ENCODE measurements at places on chromosomes 7 and 10. TPM values are rescaled to one million over a fixed set of nuclear protein-coding genes. Genes with fewer than 3 reads are reported as not detected.
A peak's percentile ranks its signal among the peaks of the same experiment; 100 is the strongest.

ZNF32 gene
- 15.2 TPM for total RNA-seq

DNA sequence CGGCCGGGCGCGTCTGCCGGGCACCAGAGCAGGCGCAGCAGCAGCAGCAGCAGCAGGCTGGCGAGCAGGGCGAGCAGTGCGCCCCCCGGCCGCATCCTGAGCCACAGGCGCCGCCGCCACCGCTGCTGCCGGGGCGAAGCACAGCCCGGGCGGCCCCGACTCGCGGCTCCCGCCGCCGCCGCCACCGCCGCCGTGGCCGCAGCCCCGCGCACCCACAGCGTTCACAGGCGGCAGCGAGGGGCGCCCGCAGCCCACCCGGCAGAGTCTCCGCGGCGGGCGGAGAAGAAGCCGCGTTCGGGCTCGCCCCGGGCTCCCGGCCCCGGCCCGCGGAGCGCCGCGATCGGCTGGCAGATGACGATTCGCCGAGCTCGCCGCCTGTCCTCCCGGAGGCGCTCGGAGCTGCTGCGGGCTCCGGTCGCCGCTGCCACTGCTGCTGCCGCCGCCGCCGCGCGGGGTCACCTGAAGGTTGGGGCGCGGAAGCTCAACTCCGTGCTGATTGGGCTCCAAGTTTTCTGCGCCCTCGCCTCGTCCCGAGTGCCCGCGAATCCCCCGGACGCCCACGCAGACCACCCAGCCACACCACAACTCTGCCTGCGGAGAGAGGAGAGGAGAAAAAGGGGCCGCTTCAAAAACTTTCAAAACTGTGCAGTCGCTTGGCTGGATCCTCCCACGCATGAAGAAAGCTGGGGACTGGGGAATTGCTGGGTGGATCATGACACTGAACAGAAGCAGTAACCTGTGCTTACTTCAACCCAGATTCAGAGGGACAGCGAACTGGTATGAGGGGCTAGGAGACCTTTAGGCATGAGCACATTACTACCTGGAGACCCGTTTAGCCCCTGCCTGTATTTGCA lies at the start of gene ST8SIA6:
Gene ST8SIA6 (minus strand): TSS at position 435 of the 854 bp plus-strand sequence. CDS start 340 bp downstream, at position 95.
- peaks cover 59% of the 10 kb centered on the region for H3K27me3 ChIP-seq
- peaks cover 17% of the 10 kb centered on the region for H3K4me1 ChIP-seq
- H3K27ac ChIP-seq: peak within 1 kb of the TSS; percentile 18
- H3K4me3 ChIP-seq: peak within 1 kb of the TSS; percentile 85

DNA sequence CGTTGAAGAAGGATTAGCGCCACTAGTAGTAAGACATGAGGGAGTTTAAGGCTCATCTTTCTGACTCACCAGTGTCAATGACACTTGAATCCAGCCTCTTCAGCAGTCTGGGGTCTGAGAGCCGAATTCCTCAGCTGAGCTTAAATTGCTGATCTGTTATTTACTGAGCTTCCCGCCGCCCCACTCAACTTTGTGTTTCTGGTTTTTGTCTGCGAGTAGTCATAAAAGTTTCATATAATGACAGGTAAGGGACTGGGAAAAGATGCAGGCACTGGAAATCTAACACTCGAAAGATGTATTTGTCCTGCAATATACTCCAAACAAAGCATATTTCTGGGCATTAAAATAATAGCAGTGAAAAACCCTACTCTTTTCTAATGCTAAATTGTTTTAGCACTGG lies 51.2 kb upstream of the RELN start:
- no peaks in the 10 kb centered on the region for H3K36me3 ChIP-seq
- no peaks in the 10 kb centered on the region for H3K4me1 ChIP-seq
- H3K27me3 ChIP-seq: peaks cover 5% of the 10 kb centered on the region

- no peak overlapping the region for H3K4me3 ChIP-seq
- peaks cover 4% of the 10 kb centered on the region for H3K27me3 ChIP-seq
- H3K36me3 ChIP-seq: peaks cover 7% of the 10 kb centered on the region
- no peak overlapping the region for H3K27ac ChIP-seq
These were observed 24.2 kb upstream of the CHST3 start for GRCh38 chr10:71939861-71940474.

GRCh38 chr7:16668049-16668858 lies 22.3 kb downstream of the BZW2 start:
- no peak overlapping the region for H3K4me3 ChIP-seq
- H3K36me3 ChIP-seq: peaks cover 55% of the 10 kb centered on the region
- H3K4me1 ChIP-seq: peaks cover 17% of the 10 kb centered on the region

DNA sequence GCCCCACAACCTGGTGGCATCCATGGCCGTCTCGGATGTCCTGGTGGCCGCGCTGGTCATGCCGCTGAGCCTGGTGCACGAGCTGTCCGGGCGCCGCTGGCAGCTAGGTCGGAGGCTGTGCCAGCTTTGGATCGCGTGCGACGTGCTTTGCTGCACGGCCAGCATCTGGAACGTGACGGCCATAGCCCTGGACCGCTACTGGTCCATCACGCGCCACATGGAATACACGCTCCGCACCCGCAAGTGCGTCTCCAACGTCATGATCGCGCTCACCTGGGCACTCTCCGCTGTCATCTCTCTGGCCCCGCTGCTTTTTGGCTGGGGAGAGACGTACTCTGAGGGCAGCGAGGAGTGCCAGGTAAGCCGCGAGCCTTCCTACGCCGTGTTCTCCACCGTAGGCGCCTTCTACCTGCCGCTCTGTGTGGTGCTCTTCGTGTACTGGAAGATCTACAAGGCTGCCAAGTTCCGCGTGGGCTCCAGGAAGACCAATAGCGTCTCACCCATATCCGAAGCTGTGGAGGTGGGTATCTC lies 1.1 kb downstream of the HTR5A start:
- H3K27me3 ChIP-seq: peaks cover 28% of the 10 kb centered on the region
- no peak overlapping the region for H3K4me3 ChIP-seq
- no peaks in the 10 kb centered on the region for H3K4me1 ChIP-seq
- no peaks in the 10 kb centered on the region for H3K36me3 ChIP-seq
- no peak for DNase-seq
- H3K27ac ChIP-seq: no peak overlapping the region

- H3K4me1 ChIP-seq: peaks cover 41% of the 10 kb centered on the region
- H3K27me3 ChIP-seq: no peaks in the 10 kb centered on the region
- no peak overlapping the region for H3K27ac ChIP-seq
- DNase-seq: no peak
These were observed 66.1 kb downstream of the GNA12 start for GRCh38 chr7:2777898-2778535.

- no peaks in the 10 kb centered on the region for H3K36me3 ChIP-seq
- H3K4me3 ChIP-seq: no peak within 1 kb of the TSS
- no peaks in the 10 kb centered on the region for H3K4me1 ChIP-seq
- H3K27ac ChIP-seq: no peak within 1 kb of the TSS
- no peak for DNase-seq
These were observed at the start of gene UCN3 for GRCh38 chr10:5364890-5365338. TSS of gene UCN3 (plus strand) at chr10:5364966. CDS start at chr10:5373721, 8,755 bp downstream.
